MCF 10A (cell line): ENCODE measurements at places on chromosomes 1 and 21. TPM values are rescaled to one million over a fixed set of nuclear protein-coding genes. Genes with fewer than 3 reads are reported as not detected.

Gene PDZK1
- total RNA-seq: 0.20 and 0.61 TPM in 2 replicates

Gene SELENBP1
- total RNA-seq: 8.2 and 11.6 TPM in 2 replicates

GRCh38 chr1:6328091-6328490, 65.5 kb downstream of the ACOT7 start:
- H3K27me3 ChIP-seq: no peaks in the 10 kb centered on the region
- no peak for DNase-seq
- no peak overlapping the region for H3K27ac ChIP-seq
- H3K36me3 ChIP-seq: peaks cover 38% of the 10 kb centered on the region
- no peak overlapping the region for H3K4me3 ChIP-seq

DNA sequence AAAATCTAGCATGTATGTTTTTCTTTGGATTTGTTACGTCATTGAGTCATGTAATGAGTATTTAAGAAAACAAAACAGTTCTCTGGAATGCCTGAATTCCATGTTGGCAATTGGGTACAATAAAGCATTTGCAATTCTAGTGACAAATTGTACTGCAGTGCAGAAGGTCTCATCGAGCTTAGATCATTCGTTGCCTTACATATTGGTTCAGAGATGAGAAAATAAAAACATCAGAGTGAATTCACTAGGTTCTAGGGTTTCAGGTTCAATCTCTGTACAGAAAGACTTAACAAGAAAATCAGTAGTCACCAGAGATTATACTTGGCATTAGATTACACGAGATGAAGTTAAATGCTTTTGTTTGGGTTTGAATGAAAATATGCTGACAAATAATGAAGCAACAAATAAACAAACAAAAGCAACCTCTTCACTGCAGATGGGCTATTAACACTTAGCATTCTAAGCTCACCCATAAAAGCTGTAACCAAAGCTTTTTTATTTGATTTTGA, 124.7 kb downstream of the RYR2 start:
- no peaks in the 10 kb centered on the region for H3K36me3 ChIP-seq
- H3K4me1 ChIP-seq: peaks cover 3% of the 10 kb centered on the region
- DNase-seq: peak; percentile 50

Gene MPZ
- 0.29 and 0.37 TPM in 2 replicates for total RNA-seq

- H3K27me3 ChIP-seq: no peaks in the 10 kb centered on the region
- peak overlapping the region; percentile 66 for H3K4me3 ChIP-seq
- H3K36me3 ChIP-seq: peaks cover 17% of the 10 kb centered on the region
- H3K27ac ChIP-seq: peak overlapping the region; percentile 94
- H3K4me1 ChIP-seq: peaks cover 61% of the 10 kb centered on the region
These were observed 5.1 kb downstream of the MAP7D1 start for GRCh38 chr1:36160949-36161485.

Gene SPRR1A
- not detected in 2 replicates for total RNA-seq

GRCh38 chr1:5991381-5992025, 722 bp downstream of the NPHP4 start:
- peak overlapping the region; percentile 76 for H3K4me3 ChIP-seq
- peaks cover 14% of the 10 kb centered on the region for H3K36me3 ChIP-seq
- peaks cover 6% of the 10 kb centered on the region for H3K4me1 ChIP-seq
- peak; percentile 8 for DNase-seq
- peak overlapping the region; percentile 86 for H3K27ac ChIP-seq
- H3K27me3 ChIP-seq: no peaks in the 10 kb centered on the region

Gene ACTL8
- total RNA-seq: 0.23 TPM in 1 of 2 replicates, not detected in the other

GRCh38 chr1:19360843-19361610, 48.9 kb downstream of the SLC66A1 start:
- peaks cover 22% of the 10 kb centered on the region for H3K36me3 ChIP-seq
- no peaks in the 10 kb centered on the region for H3K27me3 ChIP-seq
- peaks cover 8% of the 10 kb centered on the region for H3K4me1 ChIP-seq
- peak overlapping the region; percentile 62 for H3K4me3 ChIP-seq

GRCh38 chr1:73998348-73998959, 199.5 kb downstream of the LRRIQ3 start:
- H3K27me3 ChIP-seq: no peaks in the 10 kb centered on the region
- no peaks in the 10 kb centered on the region for H3K36me3 ChIP-seq
- peak; percentile 40 for DNase-seq
- H3K4me3 ChIP-seq: no peak overlapping the region
- no peaks in the 10 kb centered on the region for H3K4me1 ChIP-seq
- no peak overlapping the region for H3K27ac ChIP-seq

Gene SPATA17
- 4.5 and 11.0 TPM in 2 replicates for total RNA-seq
